AG08396 (cell line): ENCODE measurements at places on chromosomes 16 and 17.

DNA sequence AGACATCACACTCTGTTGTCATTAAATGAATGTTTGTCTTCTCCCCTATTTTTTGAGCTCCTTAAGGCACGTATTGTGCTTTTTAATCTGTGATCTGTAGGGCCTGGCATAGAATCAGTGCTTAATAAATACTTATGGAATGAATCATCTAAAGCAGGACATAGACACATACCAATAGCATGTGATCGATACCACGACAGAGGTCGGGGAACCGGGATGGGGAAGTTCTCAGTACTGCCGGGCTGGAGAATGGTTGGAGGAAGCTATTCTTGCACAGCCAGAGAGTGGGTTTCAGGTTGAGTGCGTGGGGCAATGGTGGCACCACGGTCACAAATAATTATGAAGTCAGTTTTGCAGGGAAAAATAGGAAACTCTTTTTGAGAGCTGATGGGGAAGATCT, 26.8 kb downstream of the NLRP1 start:
- DNase-seq, result peak; percentile 72

DNA sequence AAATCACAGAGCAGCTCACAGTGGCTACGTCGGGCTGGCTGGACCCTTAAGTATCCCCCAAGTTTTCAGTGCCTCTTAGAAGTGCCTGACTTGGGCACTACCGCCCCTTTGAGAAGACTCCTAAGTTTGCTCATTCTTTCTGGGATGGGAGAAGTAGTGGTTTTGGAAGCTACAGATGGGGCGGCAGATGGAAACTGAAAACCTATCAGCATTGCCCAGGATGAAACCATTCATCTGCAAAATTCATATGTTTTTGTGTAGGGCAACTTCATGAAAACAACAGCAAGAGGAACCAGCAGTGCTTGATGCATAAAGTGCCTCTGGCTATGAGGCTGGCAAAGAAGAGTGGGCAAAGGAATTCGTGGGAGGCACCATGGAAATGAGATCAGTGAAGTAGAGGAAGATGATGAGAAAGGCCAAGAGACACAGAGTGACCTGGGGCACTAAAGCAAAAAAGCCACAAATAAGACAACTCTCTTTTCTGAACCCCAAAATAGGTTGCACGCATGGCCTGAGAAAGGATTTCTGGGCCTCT, 277.1 kb downstream of the XYLT1 start:
- DNase-seq, result no peak

- DNase-seq, result peak; percentile 93
Observed at GRCh38 chr16:74695450-74696422, 4.9 kb downstream of the MLKL start.

- DNase-seq, result no peak
Observed at GRCh38 chr17:4469552-4469951, 29.1 kb upstream of the SPNS2 start.

DNA sequence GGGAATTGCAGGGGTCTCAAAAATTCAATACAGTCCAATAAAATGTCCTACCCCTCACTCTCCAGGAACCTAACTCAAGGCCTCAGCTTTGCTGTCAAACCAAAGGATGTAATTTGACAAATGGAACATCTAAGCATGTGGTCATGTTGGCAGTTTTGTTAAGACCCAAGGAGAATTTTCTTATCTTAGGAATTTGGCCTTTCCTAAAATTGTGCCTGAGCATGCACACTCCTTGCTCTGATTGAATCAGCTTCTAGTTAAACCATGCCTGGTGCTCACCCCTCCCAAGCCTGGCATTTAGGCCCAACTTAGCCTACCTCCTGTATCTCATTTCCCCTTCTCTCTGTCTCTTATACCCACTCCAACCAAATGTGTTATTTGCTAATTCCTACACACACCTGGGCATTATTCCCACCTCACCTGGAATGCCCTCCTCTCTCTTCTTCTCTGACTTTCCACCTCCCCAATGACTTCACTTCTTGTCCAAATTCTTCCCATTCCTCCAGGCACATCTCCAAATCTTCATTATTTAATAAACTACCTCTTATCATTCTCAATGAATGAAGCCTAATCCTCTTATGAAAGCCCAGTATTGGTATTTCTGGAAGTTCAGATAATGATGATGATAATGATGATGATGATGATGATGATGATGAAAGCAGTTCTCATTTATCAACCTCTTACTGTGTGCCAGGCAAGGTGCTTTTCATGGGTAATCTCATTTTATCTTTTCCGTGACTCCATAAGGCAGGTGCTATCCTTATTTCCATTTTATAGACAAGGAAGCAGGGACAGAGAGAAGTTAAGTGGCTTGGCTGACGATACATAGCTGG, 178.0 kb upstream of the IRX6 start:
- DNase-seq, result no peak

- no peak for DNase-seq
Observed at GRCh38 chr17:28891201-28891600, 6.3 kb downstream of the FLOT2 start.

GRCh38 chr16:2809149-2809760, 7.8 kb upstream of the PRSS21 start:
- DNase-seq, result no peak

DNA sequence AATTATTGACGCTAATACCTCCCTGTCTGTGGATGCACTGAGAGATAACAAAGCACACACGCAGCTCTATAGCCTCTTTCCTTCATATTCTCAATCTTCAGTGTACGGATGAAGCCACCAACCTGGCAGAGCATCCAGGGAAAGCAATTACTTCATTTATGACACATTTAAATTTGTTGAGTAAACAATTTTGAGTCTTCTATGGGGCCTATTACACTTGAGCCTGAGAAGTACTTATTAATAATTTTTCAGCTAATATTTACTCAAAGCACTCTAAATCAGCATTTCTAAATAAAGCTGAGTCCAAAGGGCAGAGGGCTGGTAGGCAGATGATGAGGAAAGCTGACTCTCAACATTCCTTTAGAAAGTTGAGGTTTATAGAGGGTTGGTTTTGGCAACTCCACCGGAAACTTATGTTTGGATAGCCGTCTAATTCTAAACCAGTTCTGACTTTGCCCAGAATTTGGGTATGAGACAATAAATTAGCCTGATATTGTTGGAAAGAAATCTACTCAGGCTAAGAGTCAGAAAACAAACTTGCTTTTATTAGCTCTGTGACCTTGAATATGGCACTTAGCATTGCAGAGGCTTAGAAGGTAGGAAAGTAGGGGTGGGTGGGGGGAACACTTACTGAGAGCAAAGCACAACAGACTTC, 643.5 kb downstream of the CDH11 start:
- DNase-seq, result peak; percentile 12

GRCh38 chr17:45311401-45311759, 5.4 kb downstream of the MAP3K14 start:
- DNase-seq, result no peak

DNA sequence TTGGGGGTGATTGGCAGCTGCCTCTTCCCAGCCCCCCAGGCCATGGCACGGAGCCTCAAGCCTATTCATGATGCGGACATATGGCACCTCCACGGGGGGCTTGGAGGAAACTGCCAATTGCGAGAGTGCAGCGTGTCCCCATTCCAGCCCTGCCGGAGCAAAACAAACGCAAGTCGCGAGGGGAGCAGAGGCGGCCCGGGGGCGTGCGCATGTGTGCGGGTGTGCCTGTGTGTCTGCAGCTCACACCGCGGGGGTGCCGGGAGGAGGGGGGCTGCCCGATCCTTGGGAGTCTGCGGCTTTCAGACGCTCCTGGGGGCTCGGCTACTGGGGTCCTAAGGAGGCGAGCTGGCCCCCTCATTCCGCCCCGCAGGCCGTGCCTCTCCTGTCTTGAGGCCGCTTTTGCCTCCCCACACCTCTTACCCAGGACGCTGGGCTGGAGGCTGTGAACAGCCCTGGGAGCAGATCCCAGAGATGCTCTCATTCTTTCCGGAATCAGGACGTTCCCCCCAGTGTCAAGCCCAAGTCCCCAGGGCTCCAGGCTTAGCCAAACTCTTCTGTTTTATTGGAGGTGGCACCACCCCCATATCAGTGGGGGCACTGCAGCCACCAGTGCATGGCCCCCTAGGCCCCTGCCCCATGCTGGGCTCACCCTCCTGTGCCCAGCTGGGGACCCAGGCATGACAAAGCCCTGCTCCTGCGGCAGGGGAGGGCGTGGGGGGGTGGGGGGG, 29.1 kb downstream of the ENDOV start:
- no peak for DNase-seq

- no peak for DNase-seq
Observed at GRCh38 chr16:68592466-68593337, 52.4 kb upstream of the CDH3 start.

GRCh38 chr16:72569677-72570076, 397.7 kb upstream of the PMFBP1 start:
- no peak for DNase-seq

GRCh38 chr17:79082311-79083190, 7.9 kb downstream of the ENGASE start:
- peak; percentile 83 for DNase-seq

DNA sequence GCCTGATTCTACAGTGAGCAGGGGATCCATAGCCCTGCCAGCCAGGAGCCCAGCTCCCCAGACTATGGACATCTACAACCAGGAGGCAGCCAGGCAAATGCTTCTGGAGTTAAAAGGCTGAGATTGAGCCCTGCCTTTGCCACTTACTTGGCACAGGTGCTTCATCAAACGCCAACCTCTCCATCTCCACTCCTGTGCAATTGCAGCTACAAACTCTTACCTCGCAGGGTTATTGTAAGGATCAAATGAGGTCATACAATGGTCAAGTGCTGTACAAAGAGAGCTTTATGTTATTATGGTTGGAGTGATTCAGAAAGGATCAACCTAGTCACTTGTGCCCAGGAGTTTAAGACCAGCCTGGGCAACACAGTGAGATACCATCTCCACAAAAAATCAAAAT, 9.8 kb upstream of the MYO18A start:
- no peak for DNase-seq

- DNase-seq, result no peak
Observed at GRCh38 chr16:1545044-1546040, 11.9 kb downstream of the TMEM204 start.

DNA sequence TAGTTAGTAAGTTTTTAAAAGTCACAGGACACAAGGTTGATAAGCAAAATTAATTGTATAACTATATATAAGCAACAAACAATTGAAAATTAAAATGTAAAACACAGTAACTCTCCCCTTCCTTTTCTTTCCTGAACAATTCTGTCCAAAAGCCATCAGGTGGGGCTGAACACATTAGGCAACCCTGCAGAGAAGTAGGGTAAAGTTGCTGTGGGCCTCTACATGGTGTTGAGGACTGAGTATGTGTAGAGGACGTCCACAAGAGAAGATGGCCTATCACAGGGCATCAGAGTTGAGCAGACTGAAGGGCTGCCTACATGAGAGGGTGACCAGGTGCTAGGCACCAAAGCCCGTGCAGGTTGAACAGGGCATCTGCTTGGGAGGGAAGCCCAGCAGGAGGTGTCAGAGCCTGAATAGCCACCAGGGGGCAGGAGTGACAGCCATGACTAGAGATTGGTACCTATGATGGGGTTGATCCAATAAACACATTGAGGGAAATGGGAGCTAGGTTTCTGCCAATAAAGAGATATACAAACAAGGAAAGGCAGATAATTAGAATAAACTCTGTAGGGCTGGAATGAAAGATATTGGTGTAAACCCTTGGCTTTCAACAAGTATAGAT, 415.1 kb downstream of the NPIPA8 start:
- DNase-seq, result no peak

- DNase-seq, result no peak
Observed at GRCh38 chr17:39628655-39629493, 2.1 kb downstream of the PPP1R1B start.

DNA sequence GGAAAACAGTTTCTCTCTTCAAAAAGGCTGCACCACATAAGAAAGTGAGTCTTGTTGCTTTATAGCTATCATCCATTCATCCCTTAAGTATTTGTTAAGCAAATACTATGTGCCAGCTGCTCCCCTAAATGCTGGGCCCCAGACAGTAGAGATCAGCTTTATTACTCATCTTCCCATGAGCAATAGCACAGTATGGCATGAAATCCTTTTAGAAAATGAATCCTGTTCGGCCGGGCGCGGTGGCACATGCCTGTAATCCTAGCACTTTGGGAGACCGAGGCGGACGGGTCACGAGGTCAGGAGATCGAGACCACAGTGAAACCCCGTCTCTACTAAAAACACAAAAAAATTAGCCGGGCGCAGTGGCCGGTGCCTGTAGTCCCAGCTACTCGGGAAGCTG, 99.5 kb downstream of the MYO1D start:
- no peak for DNase-seq

DNA sequence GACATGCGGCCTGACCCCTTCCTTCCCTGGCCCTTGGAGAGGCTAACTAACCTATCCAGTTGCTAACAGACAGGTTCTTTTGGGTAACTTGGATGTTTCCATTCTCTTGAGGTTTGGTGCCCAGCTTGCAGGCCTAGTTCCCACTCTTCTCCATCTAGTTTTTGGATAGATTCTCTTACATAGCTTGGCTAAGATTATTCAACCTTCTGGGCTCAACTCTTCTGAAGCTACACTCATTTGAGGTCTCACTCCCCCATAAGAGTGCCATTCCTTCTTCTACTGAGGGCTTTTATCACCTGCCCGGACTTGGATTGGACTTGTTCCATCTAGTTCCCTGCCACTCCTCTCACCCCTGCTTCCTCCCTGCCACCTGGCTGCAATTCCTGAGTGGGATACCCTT, 44.1 kb upstream of the MARCHF10 start:
- no peak for DNase-seq

DNA sequence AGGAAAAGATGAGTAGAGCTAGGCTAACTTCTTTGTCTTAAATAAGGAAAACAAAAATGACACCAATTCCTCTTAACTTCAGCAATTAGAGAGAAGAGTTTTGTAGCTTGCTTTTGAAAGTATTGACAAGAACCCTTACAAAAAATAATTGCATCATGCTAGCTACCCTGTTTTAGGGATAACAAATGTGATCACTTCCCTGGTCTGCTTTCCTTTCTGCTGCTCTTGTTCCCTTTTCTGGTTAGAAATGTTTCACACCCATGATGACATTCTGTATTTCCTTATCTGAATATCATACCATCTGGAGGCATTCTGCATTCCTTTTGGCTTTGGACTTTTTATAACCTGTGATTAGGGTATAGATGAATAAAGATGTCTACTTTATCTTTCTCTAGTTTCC, 9.9 kb upstream of the SMIM36 start:
- no peak for DNase-seq

DNA sequence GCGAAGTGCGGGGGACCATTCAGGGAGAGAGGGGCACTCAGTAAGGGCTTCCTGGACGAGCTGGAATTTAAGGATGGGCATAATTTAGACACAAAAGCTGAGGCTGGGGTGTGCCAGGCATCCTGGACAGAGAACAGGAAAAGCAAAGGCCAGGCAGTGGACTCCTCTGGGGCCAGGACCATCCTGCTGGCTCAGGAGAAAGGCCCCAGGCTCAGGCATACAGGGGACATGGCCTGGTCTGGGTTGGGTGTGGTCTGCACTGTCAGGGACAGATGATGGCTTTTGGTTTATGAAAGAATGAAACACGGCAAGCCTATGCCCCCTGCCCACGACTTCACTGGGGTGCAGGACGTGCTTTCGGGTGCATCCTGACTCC, 48.9 kb upstream of the DOC2B start:
- DNase-seq, result no peak

- DNase-seq, result peak; percentile 87
Observed at GRCh38 chr17:31052187-31052889, 42.4 kb upstream of the NF1 start.
